ENCODE measurements at places on chromosomes 3 and 15.

DNA sequence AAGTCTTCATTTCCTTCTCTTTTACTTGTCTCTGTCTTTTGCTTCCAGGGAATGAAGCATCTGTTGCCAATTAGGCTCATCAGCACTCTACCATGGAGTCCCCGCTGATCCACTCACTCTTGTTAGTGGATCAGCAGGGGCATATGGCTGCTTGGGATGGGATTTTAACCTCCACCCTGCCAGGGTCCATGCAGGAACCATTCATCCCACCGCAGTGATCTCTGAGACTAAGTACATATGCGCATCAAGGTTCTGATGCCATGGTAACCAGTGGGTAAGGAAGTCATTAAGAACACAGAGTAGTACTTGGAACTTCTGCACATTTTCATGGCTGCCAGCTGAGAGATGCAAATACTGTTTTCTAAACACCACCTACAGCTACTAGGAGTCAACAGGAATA lies 374.0 kb upstream of the ALCAM start:
- DNase-seq: no peak

GRCh38 chr3:52331091-52331490 lies 15.0 kb downstream of the DNAH1 start:
- no peak for DNase-seq

DNA sequence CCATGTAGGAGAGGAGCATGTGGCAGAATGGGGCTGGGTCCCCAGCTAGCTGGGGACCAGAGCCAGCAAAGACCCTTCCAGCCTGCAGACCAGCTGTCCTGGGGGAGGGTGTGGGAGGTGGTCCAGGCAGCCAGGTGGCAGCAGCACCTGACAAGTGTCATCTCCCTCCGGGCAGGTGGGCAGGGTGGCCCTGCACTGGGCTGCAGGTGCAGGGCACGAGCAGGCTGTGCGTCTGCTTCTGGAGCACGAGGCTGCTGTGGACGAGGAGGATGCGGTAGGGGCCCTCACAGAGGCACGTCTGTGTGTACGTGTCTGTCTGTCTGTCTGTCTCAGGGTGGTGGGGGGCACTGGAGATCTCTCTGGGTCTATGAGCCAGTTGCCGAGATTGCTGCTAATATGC lies 5.5 kb downstream of the ANKDD1A start:
- no peak for DNase-seq

DNA sequence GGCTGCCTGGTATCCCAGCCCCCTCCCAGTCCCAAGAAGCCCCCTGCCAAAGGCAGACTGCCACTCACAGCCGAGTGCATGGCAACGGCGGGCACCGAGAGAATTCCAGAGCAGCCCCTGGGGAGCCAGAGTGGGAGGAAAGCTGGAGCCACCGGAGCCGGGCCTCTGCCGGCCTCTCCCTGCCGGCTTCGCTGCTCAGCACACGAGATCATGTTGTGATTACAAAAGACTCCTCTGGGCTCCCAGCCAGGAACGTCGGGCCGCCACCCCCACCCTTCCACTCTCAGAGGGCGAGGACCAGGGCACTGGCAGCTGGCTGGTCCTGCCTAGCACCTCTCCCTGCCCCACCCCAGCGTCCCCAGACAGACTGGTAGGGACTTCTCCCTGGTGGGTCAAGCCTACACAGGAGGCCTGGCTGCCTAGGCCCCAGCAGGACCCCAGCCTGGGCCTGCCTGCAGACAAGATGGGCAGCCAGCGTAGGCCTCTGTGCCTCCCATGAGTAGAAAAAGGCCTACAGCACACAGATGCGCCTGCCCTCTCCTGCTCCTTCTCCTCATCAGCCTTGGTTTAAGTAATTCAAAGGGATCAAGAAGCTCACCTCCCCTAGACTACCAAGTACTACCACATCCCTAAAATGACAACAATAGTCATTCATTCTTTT lies at the start of gene CCDC9B:
Gene CCDC9B, minus strand, starts transcription at position 200 of the 661 bp plus-strand sequence. Its CDS starts 120 bp downstream, at position 80.
- peak; percentile 83 for DNase-seq

GRCh38 chr3:39513791-39514369 lies 46.4 kb downstream of the MOBP start:
- DNase-seq: no peak

DNA sequence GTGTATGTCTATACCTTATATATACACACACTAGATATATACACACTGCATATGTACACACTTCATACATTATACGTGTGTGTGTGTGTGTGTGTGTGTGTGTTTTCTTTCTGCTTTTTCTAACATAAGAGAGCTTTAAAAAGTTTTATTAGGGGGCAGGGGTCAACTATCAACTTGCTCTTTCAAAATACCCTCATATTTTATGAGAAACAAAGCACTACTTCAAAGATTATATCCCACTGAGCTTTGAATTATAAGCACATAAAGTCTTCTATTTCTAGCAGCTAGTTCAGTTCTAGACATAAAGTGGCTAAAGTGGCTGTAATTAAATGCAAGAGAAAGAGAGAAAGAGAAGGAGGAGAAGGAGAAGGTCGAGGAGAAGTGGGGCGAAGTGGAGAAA lies 1361.3 kb downstream of the ZPLD1 start:
- no peak for DNase-seq

- no peak for DNase-seq
These were observed 130.0 kb downstream of the RBMS3 start for GRCh38 chr3:29410660-29411405.

DNA sequence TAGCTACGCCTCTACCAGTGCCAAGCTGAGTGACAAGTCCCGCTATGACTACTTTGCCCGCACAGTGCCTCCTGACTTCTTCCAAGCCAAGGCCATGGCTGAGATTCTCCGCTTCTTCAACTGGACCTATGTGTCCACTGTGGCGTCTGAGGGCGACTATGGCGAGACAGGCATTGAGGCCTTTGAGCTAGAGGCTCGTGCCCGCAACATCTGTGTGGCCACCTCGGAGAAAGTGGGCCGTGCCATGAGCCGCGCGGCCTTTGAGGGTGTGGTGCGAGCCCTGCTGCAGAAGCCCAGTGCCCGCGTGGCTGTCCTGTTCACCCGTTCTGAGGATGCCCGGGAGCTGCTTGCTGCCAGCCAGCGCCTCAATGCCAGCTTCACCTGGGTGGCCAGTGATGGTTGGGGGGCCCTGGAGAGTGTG lies 5.7 kb downstream of the GRM2 start:
- no peak for DNase-seq

DNA sequence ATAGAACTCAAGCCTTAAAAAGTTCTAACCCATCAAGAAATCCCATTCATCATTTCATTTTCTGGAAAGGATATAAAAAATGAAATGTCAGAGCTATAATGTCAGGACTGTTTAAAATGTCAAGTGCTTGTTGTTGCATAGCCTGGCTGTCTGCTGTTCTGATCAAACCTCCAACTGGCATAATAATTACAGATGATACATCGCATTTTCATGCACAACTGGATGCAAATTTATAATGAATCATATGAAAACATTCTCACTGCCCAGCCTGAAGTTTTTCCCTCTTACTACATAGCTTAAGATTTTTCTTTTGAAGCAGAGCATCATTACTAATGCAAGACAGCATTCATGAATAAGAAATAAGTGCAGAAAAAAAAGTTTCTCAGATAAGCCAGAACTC lies 46.5 kb downstream of the GUCA1C start:
- peak; percentile 2 for DNase-seq

GRCh38 chr3:178826435-178827123 lies 245.0 kb downstream of the ZMAT3 start:
- DNase-seq: no peak

GRCh38 chr3:113051787-113052186 lies 61.0 kb downstream of the GTPBP8 start:
- DNase-seq: peak; percentile 44

DNA sequence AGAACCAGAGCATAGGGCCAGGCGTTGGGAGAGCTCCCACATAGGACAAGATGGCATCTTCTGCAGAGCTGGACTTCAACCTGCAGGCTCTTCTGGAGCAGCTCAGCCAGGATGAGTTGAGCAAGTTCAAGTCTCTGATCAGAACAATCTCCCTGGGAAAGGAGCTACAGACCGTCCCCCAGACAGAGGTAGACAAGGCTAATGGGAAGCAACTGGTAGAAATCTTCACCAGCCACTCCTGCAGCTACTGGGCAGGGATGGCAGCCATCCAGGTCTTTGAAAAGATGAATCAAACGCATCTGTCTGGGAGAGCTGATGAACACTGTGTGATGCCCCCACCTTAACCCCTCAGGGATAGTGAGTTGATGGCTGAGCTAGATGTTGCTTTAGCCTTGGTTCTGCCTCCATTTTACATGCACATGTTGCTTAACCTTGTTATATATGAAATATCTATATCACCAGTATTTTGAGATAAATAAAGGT lies at the start of gene PYDC2:
Gene PYDC2, plus strand, starts transcription at position 51 of the 483 bp plus-strand sequence. Its CDS starts 0 bp downstream, at position 51.
- DNase-seq: no peak

- DNase-seq: no peak
These were observed 9.1 kb upstream of the NEK10 start for GRCh38 chr3:27378331-27378730.

- peak; percentile 69 for DNase-seq
These were observed 66.2 kb upstream of the UBE2E1 start for GRCh38 chr3:23739536-23739935.

GRCh38 chr3:140510303-140510861 lies 167.5 kb upstream of the TRIM42 start:
- DNase-seq: no peak

DNA sequence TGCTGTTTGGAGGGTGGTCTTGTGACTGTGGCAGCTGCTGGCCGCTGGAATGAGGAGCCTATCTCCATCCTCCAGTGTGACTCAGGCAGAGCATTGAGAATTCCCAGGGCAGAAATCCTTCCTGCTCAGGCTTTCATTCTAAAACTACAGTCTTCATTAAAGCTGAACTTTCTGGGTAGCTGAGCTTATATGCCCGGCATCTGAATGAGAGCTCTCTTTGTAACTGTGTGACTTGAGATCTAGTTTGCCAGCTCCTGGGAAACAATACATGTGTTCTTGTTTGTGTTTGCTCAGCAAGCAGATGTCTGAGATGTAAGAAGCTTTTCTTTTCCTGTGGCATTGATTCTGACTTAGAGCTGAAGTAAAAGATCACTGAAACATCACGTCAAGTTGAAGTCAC lies 22.4 kb downstream of the RLBP1 start:
- DNase-seq: no peak

DNA sequence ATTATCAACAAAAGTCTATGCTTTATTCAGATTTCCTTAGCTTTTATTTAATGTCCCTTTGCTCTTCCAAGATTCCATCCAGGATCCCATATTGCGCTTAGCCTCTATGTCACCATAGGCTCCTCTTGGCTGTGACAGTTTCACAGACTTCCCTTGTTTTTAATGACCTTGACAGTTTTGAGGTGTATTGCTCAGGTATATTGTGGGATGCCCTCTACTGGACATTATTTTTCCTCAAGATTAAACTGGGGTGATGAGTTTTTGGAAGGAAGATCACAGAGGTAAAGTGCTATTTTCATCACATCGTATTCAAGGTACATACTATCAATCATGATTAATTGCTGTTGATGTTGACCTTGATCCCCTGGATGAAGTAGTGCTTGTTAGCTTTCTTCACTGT lies 99.1 kb upstream of the SMAD3 start:
- DNase-seq: no peak

- no peak for DNase-seq
These were observed 40.4 kb downstream of the ABTB1 start for GRCh38 chr3:127712881-127713771.

DNA sequence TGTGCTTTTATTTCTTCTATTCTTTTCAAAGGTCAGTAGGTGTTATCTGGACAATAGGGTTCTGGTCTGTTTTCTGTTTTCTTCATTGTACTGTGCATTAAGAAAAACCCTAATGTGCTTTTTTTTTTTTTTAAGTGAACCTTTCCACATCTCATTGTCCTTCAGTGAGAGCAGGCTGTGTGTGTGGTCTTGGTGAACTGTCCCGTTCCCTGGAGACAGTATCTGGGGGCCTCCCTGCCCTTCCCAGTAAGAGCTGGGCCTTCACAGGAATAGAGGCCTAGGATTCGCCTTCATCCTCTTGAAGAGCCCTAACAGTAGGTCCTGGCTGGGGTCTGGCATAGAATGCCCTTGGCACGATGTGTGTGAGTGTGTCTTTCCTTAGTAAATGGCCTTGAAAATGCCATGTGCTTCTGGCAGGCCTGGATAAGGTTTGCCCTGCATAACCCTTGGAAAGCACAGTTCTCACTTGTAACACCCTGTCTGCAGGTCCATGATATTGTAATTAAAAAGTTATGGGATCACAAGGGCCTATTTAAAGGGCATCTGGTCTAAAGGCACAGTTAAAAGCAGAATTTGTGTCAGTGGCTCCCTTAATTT lies 81.2 kb downstream of the IGF1R start:
- no peak for DNase-seq

- peak; percentile 89 for DNase-seq
These were observed 259.1 kb upstream of the TPM1 start for GRCh38 chr15:62783303-62783957.

DNA sequence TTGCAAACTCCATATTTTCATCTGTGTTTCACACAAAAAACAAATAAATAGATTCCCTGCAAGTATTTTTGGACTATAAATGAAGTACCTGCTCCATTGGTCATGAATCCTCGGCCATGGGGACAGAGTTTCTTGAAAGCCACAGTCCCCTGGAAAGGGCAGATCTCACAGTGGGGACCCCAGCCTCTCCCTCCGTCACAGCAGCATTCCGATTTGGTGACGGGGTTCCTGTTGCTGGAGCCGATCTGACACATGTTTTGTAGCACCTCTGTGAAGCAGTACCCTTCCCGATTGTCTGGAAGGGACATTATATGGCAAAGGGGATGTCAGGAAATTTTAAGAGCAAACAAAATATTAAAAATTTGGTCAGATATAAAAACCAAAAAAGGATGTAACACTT lies 96.2 kb downstream of the DUT start:
- DNase-seq: no peak

- DNase-seq: no peak
These were observed 156.8 kb downstream of the IMPG2 start for GRCh38 chr3:101163554-101163953.

All from astrocyte of the spinal cord (primary cell).